Tibial artery (tissue), 4 donors: ENCODE measurements at places on chromosomes 1 and 21.

GRCh38 chr1:8211883-8212579 is 105.9 kb upstream of the SLC45A1 start:
- DNase-seq = peak; percentile 89

DNA sequence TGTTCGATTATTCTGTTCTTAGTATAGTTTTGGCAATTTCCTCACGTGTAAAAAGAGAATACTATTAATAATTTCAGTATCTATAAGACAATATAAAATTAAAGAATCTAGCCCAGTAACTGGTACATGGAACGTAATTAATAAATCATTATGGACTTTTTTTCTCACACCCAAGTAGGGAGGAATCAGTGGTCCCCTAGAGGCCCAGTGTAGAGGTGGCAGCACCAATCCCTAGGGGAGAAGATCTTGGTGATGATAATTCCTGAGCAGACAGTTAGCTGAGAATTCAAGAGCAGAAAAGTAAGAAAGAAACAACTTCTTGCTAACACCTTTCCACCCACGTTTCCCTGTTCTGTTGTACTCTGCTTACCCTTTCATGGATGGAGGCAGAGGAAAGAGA is 19.7 kb upstream of the SELE start:
- DNase-seq = no peak

- no peak for DNase-seq
Observed at GRCh38 chr1:7224644-7225043, 439.4 kb downstream of the CAMTA1 start.

GRCh38 chr21:25756190-25756932 is 21.6 kb downstream of the GABPA start:
- no peak for DNase-seq

- no peak for DNase-seq
Observed at GRCh38 chr1:41799205-41799604, 119.5 kb downstream of the HIVEP3 start.

DNA sequence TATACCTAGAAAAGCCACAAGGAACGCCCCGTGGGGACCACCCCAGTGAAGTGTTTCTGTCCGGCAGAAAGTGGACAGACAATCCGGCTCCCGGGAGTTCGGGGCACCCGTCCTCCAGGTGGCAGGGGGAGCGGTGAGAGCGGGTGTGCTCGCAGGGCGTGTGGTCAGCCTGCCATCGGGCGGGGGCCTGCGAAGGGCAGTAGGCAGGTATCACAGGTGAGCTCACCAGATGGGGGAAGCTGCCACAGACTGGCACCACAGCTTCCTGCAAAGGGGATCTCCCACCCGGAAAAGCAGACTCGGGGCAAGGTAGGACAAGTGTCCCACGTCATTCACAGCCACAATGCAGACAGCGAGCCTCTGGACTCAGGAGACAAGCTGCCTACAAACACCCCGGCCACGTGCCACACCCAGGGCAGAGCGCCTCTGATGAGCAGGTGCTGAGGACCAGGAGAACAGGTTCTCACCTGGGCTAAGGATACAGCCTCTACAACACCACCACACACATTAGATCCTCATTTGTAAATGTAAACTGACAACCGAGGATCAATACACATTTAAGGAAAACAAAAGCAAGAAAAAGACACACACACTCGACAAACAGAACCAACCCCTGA is 36.4 kb downstream of the VPS26C start:
- DNase-seq = no peak

GRCh38 chr1:147892216-147892615 is 10.4 kb upstream of the GJA8 start:
- DNase-seq = no peak

DNA sequence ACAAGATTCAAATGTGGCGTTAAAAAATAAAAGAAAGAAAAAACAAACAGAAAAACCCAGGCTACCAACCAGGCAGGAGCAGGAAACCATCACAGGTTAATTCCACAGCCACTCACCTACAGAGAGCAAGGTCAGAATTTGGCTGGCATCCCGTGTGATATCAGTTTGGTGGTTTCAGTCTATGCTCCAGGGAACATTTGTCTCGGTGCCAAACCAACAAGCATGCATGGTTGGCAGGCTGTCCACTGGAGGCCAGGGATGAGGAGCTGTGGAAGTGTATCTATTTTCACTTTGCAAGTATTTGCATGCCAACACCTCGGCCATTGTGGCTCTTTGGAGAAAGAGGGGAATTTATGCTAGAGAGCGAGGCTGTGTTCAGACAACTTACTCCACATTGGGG is 53.1 kb upstream of the PROX1 start:
- DNase-seq = no peak

GRCh38 chr1:228039986-228040385 is 33.2 kb downstream of the WNT3A start:
- DNase-seq = no peak

GRCh38 chr1:72324451-72324850 is 42.1 kb upstream of the NEGR1 start:
- no peak for DNase-seq

- DNase-seq = no peak
Observed at GRCh38 chr1:25550683-25551310, 7.4 kb downstream of the LDLRAP1 start.

- DNase-seq = no peak
Observed at GRCh38 chr1:116806245-116806644, 52.0 kb downstream of the CD2 start.

GRCh38 chr1:119147661-119148090 is 7.2 kb upstream of the WARS2 start:
- DNase-seq = no peak

GRCh38 chr1:53116933-53117600 is 25.4 kb downstream of the SLC1A7 start:
- no peak for DNase-seq

- no peak for DNase-seq
Observed at GRCh38 chr1:11967028-11967547, 13.2 kb upstream of the MFN2 start.
